ENCODE measurements at places on chromosomes 16 and 17. TPM values are rescaled to one million over a fixed set of nuclear protein-coding genes. Genes with fewer than 3 reads are reported as not detected.
A peak's percentile ranks its signal among the peaks of the same experiment; 100 is the strongest.

DNA sequence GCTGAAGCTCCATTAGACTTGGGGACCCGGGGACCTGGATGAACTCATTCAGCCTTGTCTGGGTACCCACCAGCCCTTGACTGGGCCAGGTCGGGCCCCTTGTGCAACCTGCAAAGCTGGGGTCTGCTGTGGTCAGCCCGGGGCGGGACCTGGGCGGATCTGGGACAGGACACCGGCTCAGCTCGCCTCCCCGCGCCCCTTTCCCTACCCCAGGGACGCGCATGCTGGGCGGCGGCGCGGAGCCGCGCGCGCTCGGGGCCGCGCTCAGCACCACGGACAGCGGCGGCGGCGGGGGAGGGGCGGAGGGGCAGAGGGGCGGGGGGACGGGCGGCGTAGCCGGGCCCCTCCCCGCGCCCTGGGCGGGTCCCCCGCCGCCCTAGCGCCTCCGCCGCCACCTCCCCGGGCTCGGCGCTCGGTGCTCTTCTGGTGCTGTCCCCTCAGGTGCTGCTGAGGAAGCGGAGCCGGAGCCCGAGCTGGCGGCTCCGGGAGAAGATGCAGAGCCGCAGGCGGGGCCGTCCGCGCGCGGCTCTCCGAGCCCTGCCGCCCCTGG, 7.4 kb downstream of the ACD start:
- DNase-seq, result no peak

DNA sequence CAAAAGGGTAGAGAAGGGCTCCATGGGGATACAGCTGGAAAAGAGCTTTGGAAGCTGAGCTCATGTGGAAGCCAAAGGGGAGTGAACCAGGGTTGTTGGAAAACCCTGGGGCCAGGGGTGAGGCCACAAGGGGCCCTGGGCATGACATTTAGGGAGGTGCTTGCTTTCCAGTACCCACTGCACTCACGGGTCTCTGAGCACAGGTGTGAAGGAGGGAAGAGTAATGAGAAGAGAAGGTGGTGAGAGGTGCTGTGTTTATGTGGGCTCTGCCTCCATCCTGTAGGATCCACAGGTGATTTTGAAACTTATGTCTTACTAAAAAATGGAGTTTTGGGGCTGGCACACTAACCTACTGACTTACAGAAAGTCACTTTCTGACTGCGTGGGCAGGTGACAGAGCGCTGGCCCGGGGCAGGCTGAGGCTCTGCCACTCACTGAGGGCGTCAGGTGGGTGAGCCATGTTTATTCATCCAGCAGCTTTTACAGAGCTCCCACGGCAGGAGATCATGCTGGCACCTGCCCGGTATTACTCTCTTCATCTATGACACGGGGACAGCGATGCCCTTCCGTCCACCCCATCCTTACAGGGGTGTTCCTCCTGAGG, 18.9 kb downstream of the KSR1 start:
- DNase-seq, result no peak

- DNase-seq, result no peak
These were observed 18.4 kb downstream of the BLMH start for GRCh38 chr17:30273373-30273772.

DNA sequence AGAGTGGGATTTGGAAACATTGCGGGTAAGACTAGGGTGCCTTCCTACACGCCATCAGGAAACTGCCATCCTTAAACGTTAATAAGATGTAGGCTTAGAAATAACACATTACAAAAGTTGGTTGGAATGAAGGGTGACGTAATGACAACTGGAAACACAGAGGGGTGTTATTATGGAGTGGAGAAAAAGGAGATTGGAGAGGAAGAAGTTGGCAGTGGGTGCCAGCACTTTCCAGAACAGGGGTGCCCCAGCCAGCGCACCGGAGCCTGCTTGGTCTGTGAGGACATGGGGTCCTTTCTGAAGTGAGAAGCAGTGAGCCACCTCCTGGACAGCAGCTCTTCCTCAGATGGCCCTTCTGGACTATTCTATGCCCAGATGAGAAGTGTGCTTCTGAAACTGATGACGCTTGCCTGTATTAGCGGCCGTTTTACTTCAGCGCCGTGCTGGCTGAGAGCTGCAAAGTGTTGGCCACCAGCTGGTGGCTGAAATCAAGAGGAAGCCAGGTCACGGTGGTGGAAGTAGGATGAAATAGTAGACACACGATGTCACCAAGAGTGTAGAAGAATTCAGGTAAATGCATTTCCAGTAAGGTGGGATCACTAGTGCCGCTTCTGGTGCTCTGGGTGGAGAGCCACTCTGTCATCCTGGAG, 244.8 kb downstream of the NTN1 start:
- no peak for DNase-seq

GRCh38 chr17:51526507-51526906, 266.2 kb downstream of the UTP18 start:
- DNase-seq, result no peak

GRCh38 chr16:87979352-87979751, 28.1 kb downstream of the BANP start:
- DNase-seq, result no peak

DNA sequence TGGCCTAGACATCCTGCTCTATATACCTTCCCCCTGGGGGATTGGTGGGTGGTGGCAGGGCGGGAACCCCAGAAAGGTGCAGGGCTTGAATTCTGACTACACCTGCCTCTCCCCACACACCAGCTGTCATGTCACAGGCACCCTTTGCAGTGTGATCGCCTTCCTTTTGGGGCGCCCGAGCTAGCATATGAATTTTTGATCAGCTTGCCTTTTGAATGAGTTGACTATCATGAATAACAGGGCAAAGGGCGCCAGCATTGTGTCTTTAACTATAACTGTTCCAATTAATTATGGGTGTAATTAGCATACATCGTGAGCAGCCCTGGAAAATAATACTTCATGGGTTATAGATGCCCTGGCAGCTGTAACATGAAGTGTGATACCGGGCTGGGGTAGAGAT, 72.7 kb downstream of the CYLD start:
- no peak for DNase-seq

Gene ARHGAP44
- 8.3 TPM for total RNA-seq

- peak; percentile 82 for DNase-seq
These were observed 11.4 kb downstream of the CCR7 start for GRCh38 chr17:40553694-40554534.

- peak; percentile 78 for DNase-seq
These were observed 140.6 kb downstream of the VPS53 start for GRCh38 chr17:574061-574460.

DNA sequence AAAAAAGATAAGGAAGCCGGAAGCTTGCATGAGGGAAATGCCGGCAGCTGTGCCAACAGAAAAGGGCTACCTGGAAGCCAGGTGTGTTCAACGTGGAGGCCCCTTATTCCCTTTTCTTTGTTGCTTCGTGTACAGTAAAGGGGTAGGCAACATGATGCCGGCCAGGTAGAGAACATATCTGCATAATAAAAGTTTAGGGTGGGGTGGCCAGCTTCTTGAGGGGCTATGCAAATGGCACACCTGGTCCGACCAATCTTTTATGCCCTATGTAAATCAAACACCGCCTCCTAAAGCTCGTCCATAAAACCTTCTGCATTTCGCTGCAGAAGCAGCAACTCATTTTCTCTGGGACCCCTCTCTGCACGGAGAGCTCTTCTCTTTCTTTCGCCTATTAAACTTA, 911.6 kb downstream of the KCNJ2 start:
- no peak for DNase-seq

DNA sequence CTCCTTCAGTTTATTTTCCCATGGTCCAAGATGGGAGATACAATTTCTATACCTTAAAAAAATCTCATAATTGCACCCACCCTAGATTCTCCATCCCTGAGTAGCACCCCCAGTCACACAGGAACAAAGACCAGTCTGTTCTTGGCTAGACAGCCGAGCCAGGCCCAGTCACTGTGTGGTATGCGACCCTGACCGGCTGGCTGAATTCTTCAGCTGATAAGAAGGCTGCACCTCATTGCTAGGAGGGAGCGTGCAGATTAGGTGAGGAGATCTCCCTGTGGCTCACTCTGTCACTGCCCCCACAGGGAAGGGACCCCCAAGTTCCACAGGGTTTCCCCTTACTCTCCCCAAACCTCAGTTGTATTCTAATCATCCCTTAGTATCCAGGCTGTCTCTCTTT, 138.7 kb downstream of the SALL1 start:
- DNase-seq, result no peak

DNA sequence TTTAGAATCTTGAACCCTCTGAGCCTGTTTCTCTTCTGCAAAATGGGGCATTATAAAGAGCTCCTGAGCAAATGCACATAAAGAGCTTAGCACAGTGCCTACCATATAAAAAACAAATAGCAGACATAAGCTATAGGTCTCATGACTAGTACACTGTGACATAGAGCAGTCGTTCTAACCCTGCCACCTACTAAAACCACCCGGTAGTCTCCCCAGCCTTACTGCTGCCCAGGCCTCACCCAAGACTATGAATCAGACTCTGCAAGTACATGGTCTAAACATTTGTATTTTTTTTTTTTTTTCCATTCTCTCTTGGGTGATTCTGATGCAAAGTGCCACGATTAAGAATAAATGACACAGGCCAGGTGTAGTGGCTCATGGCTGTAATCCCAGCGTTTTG, 33.9 kb downstream of the STX8 start:
- DNase-seq, result no peak

DNA sequence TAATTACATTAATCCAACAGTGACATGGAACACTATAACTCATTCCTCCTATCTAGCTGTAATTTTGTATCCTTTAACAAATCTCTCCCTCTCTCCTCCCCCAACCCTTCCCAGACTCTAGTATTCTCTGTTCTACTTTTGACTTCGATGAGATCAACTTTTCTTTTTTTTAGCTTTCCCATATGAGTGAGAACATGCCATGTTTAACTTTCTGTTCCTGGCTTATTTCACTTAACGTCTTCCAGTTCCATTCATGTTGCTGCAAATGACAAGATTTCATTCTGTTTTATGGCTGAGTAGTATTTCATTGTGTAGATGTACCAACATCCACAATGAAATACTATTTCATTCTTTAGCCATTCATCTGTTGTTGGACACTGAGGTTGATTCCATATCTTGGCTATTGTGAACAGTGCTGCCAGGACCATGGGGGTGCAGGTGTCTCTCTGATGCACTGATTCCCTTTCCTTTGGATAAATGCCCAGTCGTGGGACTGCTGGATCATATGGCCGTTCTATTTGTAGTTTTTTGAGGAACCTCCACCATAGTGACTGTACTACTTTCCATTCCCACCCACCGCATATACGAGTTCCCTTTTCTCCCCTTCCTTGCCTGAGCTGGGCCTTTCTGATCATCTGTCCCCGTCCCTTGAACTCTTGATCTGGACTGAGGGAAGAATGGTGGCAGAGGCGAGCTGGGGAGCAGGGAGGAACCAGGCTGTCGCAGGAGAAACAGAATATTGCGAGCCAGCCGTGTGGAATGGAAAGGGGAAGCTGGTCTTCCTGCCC, 7.7 kb upstream of the CEP295NL start:
- DNase-seq, result no peak

- no peak for DNase-seq
These were observed 684.0 kb downstream of the CDH11 start for GRCh38 chr16:64437706-64438324.

Gene KRTAP3-1
- total RNA-seq, result not detected

All from cardiac septum (tissue), 1 donor.